ENCODE measurements at places on chromosomes 11 and 22. TPM values are rescaled to one million over a fixed set of nuclear protein-coding genes. Genes with fewer than 3 reads are reported as not detected.

RAG2 gene
- total RNA-seq: not detected

CDHR5 gene
- 64.8 TPM for total RNA-seq

LPXN gene
- total RNA-seq: 3.4 TPM

TUG1 gene
- 18.2 TPM for total RNA-seq

EPS8L2 gene
- 190 TPM for total RNA-seq

RFPL2 gene
- total RNA-seq: not detected

H19 gene
- total RNA-seq: 199 TPM

DNA sequence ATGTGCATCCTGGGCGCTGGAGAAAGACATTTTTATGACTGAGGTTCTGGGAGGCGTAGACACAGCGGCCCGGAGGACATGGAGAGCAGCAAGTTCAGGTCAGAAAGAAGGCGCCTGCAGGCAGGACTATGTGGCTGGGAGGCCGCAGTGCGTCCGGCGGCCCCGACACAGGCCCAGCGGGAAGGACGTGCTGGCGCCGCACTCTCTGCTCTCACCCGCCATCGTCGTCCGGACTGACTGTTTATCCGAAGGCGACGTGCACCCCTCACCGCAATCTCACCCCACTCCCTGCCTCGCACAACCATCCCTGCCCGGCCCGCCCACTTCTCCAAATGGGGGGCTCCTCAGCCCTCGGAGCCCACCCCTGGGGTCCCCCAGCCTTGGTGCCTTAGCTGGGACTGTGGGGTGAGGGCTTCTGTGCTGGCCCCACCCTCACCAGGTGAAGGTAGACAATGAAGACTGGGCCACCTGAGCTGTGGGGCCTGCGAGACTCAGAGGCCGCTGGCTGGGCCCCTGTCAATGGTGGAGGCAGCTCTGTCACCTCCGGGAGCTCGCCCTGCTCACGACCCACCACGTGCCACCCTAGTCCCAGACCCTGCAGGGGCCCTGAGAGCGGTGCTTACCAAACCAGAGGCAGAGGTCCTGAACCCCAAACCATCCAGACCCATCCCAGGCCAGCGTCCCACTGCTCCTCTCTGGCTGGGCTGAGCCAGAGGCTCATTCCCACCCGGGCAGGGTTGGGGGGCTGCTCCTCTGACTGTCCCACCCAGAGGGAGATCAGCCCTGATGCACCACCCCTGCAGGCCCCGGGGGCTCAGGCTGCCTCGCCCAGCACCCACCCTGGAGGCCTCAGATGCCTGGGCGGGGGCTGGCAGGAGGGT, 16.2 kb upstream of the MUC5B start:
- peak; percentile 35 for DNase-seq

GRCh38 chr11:1116666-1117390, 40.9 kb upstream of the MUC5AC start:
- DNase-seq: no peak

- no peak for DNase-seq
Measured at GRCh38 chr11:77031599-77031998, 2.6 kb upstream of the B3GNT6 start.

- no peak for DNase-seq
Measured at GRCh38 chr11:116579031-116579653, 193.6 kb downstream of the BUD13 start.

DNA sequence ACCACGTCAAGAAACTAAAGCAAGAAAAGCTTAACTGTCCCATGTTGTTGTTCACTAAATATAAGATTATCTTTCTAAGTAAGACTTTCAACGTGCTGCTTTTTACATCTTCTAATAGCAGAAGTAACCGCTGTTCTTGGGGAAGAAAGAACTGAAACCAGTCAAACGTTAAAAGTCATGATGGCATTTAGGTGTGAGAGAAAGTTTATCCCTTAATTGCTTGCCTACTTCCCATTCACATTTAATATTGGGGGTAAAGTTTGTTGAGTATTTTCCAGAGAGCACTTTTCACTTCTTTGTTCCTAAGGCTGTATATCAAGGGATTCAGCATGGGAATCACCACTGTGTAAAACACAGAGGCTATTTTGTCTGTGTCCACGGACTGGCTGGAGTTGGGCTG, 970 bp downstream of the OR5B21 start:
- no peak for DNase-seq

GRCh38 chr22:49413146-49413545, 414.5 kb downstream of the BRD1 start:
- DNase-seq: no peak

DNA sequence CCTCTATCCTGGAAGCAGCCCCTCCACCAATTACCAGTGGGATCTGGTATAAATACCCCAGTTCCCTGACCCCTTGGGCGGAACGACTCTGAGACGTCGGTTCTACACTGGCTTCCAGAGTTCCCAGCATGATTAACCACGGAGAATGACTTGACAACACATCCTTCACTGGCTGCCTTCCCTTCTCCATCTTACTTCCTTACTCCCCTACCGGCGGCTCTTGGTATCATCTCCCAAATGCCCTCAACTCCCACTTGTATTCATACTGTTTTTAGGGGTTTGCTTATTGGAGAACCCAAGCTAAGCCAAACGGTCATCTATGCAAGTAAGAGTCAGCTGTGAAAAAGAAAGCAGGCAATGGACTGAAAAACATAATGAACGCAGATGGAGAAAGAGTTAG, 56.1 kb downstream of the APOL3 start:
- no peak for DNase-seq

- no peak for DNase-seq
Measured at GRCh38 chr11:112465433-112466024, 204.9 kb upstream of the PLET1 start.

DNA sequence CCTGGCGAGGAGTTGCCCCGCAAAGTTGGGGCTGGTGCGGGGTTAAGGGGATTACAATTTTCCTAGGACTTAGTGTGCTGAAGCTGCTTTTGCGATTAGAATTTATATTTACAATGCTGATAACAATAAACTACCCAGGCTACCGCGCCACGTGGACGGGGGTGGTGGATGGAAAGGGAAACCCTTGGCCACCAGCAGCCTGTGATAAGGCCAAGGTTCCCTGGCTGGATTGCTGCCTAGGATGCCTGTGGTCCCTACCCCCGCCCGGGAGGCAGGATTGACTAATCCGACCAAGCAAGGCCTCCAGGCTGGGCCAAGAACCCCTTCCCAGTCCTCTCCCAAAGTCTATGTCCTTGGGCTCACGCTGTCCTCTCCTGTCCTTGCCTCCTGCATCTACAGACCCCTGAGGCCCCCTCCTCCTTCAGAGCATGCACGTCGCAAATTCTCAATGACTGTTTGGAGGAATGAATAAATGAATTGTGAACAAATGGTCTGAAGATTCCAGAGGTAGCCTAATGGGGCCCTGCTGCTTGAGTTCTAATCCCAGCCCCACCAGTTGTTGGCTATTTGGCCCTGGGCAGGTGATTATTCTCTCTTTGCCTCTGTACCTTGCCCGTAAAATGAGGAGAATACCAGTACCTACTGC, 7.6 kb upstream of the CHKA start:
- DNase-seq: peak; percentile 93

DNA sequence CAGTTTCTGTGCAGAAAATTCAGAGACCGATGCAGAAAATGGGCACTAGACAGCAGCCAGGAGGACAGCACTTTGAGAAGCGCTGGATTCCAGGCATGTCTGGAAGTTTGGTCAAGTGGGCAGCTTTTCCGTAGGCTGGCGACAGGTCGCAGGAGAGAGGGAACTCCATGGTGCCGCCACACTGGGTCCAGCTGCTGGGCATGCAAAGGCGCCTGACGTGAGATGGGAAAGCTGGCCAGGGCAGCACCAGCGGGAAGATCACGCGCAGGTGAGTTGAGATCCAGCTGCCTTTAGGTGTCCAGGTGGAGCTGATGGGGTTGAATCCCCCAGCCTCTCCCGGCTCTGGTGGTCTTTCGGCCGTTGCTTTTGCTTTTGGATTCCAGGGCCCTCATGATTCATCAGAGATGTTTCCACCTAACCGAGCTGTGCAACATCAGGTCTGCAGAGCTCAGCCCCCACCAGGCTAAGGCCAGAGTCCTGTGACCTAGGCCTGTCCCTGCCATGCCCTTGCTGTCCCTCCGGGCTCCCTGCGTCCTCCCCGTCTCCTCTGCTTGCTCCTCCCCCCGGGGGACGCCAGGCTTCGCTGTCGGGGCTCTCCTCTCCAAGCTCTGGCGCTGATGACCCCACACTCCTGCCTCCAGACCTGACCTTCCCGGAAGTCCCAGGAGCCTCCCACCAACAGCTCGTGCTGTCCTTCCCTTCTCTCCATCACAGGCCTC, 1001.7 kb downstream of the BRD1 start:
- no peak for DNase-seq

DNA sequence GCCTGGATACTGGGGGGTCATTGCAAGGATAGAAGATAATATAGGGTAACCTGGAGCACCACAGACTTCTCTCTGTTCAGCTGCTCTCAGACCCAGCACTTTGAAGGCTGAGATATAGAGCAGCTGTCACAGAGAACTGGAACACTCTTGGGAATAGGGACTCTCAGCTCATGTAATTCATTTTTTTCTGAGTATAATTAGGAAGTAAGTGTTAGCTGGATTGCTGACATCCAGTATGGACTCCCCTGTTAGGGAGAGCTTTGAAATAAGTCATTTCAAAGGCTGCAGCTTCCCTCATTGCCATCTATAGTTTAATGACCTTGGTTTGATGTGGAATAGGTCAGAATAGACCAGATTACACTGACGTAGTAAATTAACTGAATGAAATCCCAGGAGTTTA, 120.8 kb upstream of the POU2AF2 start:
- DNase-seq: no peak

- DNase-seq: no peak
Measured at GRCh38 chr11:10803676-10804075, 5.0 kb downstream of the EIF4G2 start.

DNA sequence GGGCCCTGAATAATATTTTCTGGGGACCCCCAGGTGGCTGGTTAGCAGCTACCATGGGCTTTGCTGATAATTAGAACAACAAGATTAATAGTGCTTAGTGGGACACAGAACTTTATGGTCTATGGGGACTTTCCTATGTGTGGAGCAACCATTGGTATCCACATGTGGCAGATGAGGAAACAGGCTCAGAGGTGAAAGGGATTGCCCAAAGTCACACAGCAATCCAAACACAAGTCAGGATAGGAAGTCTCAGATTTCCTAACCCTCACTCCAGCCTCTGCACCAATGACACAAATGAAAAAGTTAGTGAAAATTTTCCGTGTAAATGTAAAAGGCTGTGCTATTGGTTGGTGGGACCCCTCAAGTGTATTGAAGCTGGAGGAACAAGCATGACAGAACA, 15.3 kb upstream of the SLCO2B1 start:
- DNase-seq: no peak

GRCh38 chr11:15186146-15186545, 71.4 kb downstream of the INSC start:
- no peak for DNase-seq

DNA sequence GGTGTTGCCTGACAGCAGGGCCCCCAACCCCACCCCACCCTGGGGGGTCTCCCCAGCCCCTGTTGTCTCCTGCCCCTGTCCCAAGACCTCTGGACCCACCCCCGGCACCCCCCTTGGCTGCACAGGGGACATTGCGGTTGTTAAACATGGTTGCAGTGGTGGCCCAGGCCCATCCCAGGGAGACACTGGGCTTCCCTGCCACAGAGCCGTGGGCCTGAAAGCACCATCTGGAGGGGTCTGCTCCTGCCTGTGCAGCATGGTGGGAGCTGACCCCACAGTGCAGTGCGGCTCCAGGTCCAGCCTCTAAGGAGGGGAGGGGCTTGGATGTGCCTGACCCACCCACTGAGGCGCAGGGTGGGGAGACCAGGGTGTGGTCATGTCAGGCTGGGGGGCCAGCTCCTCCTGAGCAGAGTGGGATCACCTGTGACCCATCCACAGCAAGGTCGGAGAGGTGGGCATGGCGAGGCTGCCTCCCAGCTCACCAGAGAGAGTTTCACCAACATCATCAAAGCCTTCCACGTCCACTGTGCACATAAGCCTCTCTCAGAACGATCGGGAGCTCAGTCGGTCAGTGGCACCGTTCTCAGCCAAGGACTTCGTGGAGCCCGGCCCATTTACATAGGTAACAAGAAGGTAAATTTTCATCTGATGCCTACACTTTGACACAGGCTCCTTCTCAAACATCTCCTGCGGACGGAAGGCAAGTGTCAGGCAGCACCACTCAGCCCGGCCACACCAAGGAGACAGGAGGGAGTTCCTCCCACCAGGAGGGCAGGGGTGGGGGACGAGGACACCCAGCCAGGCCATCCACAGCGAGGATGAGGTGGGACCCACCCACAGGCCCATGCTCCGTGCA, 201.1 kb downstream of the BRD1 start:
- no peak for DNase-seq

- no peak for DNase-seq
Measured at GRCh38 chr11:64566042-64566914, 24.7 kb upstream of the SLC22A12 start.

- DNase-seq: no peak
Measured at GRCh38 chr11:43582024-43582862, 98.3 kb upstream of the HSD17B12 start.

DNA sequence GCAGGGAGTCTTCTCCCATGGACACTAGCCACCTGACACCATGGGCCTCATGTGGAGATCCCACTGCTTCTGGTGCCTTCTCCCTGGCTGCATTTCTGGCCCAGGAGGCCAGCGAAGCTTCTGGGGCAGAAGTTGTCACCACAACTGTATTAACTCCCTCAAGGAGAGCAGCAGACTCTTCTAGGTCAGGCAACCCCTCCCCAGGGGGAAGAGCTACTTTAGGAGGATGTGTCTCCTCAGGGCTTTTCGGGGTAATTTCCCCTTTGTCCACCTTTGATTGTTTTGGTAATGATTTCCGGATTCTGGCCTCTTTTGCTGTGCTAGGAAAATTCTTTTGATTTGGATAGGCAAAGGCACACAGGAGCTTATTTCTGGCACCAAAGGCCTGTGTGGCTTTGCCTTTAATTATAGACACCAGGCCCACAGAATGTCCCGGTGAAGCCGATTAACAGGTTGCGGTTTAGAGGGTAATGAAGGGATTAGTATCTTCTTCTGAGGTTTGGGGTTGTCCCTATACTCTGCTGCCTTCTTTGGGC, 8.9 kb upstream of the UCP2 start:
- DNase-seq: no peak

GRCh38 chr11:70288721-70289120, 18.2 kb downstream of the PPFIA1 start:
- DNase-seq: no peak
